Activated CD4-positive, alpha-beta T cell treated with anti-CD3 and anti-CD28 coated beads for 36 hours (primary cell): ENCODE measurements at places on chromosomes 12 and 14. TPM values are rescaled to one million over a fixed set of nuclear protein-coding genes. Genes with fewer than 3 reads are reported as not detected.

The SLCO1C1 gene
- total RNA-seq, result not detected

The SMCO3 gene
- total RNA-seq, result not detected

The CD69 gene
- 127 TPM for total RNA-seq

The KRT72 gene
- total RNA-seq, result 3.2 TPM

The ANO4 gene
- total RNA-seq, result not detected

The ENDOU gene
- not detected for total RNA-seq

The GRIP1 gene
- total RNA-seq, result 0.53 TPM

The IL26 gene
- total RNA-seq, result 0.56 TPM

The APOF gene
- total RNA-seq, result not detected

The ADCY4 gene
- total RNA-seq, result 1.8 TPM

The GPR65 gene
- 13.7 TPM for total RNA-seq

The KRT80 gene
- not detected for total RNA-seq

The NRDE2 gene
- 25.3 TPM for total RNA-seq

The NAV3 gene
- not detected for total RNA-seq

The RILPL2 gene
- 12.1 TPM for total RNA-seq

The CD163L1 gene
- not detected for total RNA-seq

The MFAP5 gene
- not detected for total RNA-seq

The GLIPR1L2 gene
- 0.39 TPM for total RNA-seq

The DEGS2 gene
- total RNA-seq, result 2.8 TPM

The PAH gene
- total RNA-seq, result not detected

The NTF3 gene
- total RNA-seq, result not detected

The TMEM119 gene
- 0.21 TPM for total RNA-seq

The AP4S1 gene
- total RNA-seq, result 4.0 TPM

The PTCSC3 gene
- not detected for total RNA-seq
